ENCODE measurements at places on chromosomes 16 and 17.

GRCh38 chr17:28970879-28971278 is 19.6 kb upstream of the PHF12 start:
- DNase-seq: no peak

DNA sequence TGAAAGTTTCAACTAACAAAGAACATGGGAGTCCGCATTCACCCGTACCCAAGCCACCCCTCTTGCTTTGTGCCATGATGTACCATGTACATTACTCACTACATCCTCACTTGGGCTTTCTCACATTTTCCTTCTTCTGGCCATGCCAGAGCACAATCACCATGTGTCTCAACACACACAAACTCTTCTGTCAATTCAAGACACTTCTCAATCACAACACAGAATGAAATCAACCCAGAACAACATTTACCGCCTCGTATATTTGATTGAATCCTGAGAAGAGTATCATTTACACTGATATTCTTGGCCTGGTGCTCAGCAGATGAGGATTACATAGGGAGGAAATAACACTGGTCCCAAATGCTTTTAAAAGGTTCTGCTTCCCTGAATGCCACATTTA is 4.5 kb downstream of the ADAMTS18 start:
- no peak for DNase-seq

- DNase-seq: no peak
Observed at GRCh38 chr16:67963292-67963661, 5.2 kb downstream of the SLC12A4 start.

DNA sequence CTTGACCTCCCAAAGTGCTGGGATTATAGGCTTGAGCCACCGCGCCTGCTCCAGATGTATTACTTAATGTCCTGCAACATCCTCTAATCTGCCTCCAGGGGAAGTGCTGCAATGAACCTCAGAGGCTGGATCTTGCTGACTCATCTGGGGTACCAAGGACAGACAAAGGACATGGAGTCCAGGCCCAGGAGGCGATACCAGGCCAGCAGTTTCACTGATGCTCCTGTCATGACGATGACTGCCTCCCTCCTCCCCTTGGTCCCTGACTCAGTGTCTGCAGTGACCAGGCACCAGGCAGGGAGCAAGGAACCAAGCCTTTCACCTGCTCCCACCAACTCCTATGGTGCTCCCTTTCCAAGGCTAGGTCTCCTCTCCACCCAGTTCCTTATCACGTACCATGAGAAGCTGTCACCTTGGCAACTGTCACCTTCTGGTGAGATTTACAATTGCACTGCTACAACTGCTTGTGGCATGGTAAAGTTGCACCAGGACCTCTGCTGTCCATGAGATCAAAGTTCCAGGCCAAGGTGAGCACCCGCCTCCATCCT is 21.6 kb upstream of the PHOSPHO1 start:
- DNase-seq: no peak

GRCh38 chr17:65290056-65290455 is 152.9 kb downstream of the RGS9 start:
- no peak for DNase-seq

GRCh38 chr16:50839920-50840729 is 98.2 kb downstream of the CYLD start:
- no peak for DNase-seq

- no peak for DNase-seq
Observed at GRCh38 chr16:1079786-1080525, 7.4 kb downstream of the SSTR5 start.

DNA sequence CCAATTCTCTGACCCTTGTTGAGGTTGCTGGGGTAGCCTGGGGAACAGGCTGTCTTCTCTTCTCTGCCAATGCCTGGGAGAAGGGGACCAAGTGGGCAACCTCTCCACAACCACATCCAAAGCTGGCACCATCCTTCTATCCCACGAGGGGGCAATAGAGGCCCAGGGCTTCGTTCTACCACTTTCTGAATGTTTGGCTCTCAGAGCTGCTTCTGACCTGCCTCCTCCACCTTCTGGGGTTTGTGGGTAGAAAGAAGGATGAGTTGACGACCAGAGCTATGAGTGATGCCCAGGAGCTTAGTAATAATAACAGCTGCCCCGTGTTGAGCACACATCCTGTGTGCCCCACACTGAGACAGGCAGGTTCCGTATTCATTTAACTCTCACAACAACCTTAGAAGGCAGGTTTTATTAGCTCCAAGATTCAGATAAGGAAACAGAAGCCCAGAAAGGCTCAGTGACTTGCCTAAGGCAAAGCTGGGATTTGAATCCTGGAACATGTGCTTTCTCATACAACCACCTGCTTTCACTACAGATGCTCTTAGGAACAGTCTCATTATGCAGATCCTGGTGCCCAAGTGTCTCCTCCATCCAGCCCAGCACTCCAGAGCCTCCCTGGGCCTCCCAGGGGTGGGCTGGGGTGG is 11.1 kb downstream of the TSPOAP1 start:
- no peak for DNase-seq

GRCh38 chr16:65353183-65353582 is 231.3 kb upstream of the CDH11 start:
- no peak for DNase-seq

DNA sequence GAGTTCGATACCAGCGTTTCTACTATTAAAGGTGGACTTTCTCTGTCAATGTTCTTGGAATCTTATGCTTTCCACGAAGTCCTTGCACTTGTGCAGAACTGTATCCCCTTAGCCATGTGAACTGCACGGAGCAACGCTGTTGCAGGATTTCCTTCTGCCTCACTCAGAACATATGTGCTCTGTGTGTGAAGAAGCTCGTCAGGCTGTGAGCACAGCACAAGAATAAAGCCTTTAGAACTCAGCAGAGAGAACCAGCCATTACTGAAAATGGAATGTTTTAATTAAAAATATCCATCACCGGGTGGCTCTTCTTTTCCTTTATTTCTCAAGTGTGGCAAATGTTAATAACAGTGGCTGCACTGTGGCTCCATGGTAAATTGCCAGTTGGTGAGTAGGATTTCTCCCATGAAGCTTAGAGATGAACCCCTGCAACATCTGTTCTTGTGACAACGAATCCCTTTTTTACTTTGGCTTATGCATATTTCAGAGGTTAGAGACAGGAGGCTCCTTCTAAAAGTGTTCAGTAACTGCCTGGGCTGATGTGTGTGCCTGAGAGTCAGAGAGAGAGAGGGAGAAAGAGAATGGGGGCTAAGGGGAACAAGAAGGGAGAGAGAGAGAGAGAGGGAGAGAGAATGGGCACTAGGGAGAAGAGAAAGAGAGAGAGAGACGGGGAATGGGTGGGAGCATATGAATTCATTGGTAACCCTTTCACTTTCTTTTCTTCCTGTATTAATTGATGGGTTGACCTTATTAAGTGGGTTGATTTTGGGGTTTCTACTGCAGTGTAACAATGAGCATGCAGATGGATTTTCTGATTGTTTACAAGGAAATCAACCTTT is 50.0 kb downstream of the RPTOR start:
- no peak for DNase-seq

GRCh38 chr16:28210979-28211588 is 681 bp downstream of the XPO6 start:
- DNase-seq: peak; percentile 27

DNA sequence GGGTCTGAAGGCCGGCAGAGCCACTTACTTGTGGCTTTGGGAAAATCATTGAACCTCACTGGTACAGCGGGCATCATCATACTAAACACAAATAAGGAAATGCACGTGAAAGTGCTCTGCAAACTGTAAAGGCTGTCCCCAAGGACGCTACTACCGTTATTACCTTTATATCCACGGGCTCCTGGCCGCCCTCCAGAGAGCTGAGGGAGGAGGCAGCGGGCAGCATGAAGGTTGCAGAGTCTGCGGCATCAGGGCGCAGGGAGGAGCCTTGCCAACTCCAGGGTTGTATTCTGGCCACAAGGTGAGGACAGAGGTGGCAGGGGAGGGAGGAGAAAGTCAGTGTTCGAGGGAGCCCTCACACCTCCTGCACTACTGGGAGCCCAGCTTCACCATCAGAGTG is 68.3 kb upstream of the GCSH start:
- no peak for DNase-seq

DNA sequence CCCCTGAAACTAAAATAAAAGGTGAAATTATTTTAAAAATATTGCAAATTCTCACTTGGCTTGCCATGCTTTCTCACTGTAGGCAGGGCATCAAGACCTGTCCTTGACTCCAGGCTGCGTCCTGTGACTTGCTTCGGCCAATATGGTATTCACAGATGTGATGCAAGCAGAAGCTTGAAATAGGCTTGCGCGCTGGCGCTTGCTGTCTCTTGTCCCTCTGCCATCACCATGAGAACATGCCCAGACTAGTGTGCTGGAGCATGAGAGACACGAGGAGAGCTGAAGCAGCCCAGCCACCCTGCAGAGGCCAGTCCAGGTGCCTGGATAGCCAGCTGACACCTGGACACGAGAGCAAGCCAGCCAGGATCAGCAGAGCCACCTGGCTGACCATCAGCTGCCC is 21.8 kb upstream of the ZKSCAN2 start:
- DNase-seq: no peak

DNA sequence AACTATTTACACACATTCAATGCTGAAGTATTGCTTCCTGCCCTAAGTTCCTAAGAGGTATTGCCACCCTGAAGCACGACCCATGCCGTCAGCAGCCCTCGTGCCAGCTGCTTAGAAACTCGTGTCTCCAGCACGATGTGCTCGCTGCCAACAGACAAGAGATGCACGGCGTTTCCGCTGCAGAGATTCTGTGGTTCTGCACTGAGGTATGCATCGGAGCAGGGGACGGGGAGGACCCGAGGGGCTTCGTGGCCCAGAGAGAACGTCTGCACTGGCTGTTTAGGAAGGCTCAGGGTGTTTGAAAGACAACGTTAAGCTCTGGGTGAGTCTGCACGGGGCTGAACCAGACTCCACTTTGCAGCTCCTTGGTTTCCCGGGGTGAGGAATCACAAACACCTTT is 82.7 kb upstream of the CREBBP start:
- no peak for DNase-seq

GRCh38 chr16:84874004-84874435 is 54.2 kb downstream of the CRISPLD2 start:
- no peak for DNase-seq

DNA sequence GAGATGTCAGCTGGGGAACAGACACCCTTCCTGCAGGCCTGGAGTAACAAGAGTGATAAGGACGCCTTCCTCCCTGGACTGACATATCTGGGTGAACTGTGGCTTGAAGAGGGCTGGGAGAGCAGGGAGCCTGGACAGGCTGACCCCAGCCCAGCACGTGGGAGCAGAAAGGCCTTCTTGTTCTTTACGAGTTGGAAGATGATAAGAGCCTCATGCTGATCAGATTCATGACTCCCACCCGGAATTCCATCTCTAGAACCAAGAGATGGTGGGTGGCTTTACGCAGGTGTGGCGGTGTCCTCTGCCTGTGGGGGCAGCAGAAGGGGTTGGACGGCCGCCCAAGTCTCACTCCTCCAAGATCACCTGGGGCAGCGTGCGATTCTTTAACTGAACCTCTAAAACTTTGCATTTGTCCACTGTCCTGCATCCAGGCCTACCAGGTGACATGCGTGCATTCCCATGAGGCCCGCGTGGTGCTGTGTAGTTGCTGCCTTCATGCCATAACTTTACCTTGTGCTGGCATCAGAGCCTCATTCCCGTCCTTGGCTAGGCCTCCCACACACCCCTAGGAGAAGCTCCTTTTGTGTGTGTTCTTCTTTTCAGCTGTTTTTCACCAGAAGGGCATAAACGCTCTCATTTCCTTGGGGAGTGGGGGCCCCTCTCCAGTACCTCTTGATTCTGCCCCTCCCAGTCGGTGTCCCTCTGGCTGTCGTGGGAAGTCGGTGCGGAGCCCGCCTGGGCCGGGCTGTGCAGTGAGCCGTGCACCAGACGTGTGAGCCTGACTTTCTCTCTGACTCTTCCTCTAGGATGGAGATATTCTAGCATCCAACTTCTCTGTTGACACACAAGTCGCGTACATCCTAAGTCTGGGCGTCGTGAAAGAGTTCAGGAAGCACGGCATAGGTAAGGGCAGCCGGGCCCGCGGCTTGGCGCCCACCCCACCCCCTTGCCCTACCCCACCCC is 13.3 kb downstream of the C16orf90 start:
- no peak for DNase-seq

GRCh38 chr16:84827131-84827574 is 7.4 kb downstream of the CRISPLD2 start:
- no peak for DNase-seq

DNA sequence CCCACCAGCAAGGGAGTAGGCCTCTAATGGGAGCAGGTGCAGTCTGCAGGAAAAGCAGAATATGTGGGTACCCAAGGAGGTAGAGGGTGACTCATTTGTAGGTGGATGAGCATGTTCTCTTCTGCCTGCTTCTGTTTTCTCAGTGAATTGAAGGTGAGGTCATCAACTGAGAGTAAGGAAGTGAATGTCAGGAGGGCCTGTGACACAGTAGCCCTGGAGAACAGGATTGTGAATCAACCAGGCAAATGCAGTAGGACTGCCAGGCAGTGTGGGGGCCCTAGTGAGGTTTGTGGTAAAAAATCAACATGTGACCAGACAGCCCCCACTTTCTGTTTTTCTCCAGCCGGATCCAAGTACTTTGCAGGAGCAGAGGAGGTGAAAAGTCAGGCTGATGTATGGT is 150.5 kb upstream of the SOX9 start:
- DNase-seq: no peak

DNA sequence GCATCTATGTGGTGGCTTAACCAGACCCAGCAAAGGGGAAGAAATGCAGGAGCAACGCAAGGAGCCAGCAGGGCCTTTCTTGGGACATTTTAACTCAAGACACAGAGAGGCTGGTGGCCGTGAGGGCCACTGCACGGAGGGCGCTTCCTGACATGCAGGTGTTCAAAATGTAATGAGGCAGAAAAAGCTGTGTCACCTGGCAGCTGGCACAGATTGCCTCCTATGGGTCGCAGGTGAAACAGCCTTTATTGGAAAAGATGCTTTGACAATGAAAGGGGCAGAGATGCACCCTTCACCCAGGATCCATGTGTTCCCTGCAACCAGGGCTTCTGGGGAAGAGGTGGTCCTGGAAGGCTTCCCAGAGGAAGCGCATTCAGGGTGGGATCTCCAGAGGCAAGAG is 219.3 kb downstream of the XYLT1 start:
- DNase-seq: no peak

- no peak for DNase-seq
Observed at GRCh38 chr17:33073416-33073815, 81.8 kb downstream of the SPACA3 start.

GRCh38 chr17:61872099-61872498 is 8.8 kb upstream of the BRIP1 start:
- DNase-seq: no peak

GRCh38 chr16:30721167-30721566 is 22.2 kb downstream of the SRCAP start:
- DNase-seq: no peak

DNA sequence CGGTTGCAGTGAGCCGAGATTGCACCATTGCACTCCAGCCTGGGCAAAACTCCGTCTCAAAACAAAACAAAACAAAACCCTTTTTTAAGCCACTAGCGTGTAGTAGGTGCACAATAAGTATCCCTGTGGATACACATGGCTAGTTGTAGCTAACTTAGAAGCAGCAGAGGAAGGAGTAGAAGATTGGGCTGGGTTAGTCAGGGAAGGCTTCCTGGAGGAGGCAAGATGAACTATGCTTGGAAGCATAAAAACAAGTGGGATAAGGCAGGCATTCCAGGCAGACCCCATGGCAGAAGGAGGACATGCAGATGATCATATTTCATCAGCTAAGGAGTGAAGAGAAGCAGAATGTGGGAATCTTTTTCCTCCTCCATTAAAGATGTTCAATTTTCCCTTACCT is 83.4 kb downstream of the IRX5 start:
- no peak for DNase-seq
